ENCODE measurements at places on chromosomes 7 and 10.

DNA sequence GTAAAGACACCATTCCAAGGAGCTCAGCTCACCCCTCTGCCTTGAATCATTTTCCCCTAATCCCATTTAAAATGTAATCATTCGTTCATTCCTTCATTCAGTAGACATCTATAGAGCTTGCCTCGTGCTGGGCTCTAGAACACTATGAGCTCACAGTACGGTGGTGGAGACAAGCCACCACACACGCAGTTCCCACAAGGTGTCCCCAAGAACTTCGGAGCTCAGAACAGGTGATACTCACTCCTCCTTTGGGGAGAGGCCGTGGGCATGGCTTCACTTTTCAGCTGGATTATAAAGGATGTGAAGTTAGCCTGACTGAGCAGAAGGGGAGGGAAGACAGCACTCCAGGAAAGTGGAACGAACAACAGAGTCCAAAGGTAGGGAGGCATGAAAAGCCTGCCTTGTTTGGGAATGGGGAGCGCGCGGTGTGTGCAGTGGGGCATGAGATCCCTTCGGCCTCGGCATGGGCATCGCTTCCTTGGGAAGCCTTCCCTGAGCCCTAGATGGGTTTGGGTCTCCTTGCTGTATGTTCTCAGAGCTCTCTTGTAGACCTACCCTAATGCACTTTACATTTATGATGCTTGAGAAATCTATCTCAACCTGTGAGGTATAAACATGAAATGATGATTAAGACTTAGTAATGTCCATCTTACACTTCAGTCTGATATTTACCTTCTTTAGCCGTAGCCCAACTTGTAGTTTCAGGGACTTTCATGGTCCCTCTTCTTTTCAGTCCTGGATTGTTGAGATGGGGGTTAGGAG lies 809 bp upstream of the OGA start:
- DNase-seq = no peak

DNA sequence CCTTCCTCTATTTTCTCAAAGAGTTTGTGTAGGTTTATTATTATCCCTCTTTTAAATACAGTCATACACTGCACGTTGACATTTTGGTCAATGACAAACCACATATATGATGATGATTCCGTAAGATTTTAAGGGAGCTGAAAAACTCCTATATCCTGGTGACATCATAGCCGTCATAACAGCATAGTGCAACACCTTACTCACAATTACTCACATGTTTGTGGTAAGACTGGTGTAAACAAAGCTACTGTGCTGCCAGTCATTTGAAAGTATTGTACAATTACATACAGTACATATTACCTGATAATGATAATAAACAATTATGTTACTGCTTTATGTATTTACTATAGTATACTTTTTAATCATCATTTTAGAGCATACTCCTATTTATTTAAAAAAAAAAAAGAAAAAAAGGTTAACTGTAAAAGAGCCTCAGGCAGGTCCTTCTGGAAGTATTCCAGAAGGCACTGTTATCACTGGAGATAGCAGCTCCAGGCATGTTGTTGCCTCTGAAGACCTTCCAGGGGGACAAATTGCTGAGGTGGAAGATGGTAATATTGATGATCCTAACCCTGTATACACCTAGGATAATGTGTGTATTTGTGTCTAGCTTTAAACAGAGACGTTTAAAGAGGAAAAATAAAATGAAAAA lies 123.3 kb upstream of the CDK1 start:
- DNase-seq = no peak

DNA sequence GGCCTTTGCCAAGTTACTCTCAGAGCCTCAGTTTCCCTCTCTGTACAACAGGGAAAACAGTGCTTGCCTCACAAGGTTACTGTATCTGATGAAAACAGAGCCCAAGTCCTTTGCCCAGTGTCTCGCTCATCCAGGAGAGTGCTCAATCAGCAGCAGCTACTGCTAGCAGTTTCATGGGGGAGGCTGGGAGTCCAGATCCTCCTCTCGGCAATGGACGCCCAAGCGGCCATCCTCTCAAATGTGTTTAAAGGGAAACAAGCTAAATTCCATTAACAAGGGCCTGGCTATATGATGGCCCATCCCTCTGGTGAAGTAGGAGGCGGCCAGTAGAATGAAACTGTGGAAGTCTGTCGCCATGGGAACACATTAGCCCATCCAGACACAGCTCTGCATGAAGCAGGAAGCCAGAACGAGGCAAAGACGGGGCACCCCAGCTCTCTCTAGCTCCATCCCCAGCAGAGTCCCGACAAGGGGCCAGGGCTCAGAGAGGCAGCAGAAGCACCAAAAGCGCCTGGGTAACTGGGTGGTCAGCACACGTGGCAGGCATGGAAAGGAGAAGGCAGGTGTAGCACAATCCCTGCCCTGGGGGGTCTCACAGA lies 35.2 kb downstream of the FAM53B start:
- DNase-seq = no peak

- no peak for DNase-seq
Measured at GRCh38 chr10:95221124-95221523, 27.1 kb downstream of the ACSM6 start.

DNA sequence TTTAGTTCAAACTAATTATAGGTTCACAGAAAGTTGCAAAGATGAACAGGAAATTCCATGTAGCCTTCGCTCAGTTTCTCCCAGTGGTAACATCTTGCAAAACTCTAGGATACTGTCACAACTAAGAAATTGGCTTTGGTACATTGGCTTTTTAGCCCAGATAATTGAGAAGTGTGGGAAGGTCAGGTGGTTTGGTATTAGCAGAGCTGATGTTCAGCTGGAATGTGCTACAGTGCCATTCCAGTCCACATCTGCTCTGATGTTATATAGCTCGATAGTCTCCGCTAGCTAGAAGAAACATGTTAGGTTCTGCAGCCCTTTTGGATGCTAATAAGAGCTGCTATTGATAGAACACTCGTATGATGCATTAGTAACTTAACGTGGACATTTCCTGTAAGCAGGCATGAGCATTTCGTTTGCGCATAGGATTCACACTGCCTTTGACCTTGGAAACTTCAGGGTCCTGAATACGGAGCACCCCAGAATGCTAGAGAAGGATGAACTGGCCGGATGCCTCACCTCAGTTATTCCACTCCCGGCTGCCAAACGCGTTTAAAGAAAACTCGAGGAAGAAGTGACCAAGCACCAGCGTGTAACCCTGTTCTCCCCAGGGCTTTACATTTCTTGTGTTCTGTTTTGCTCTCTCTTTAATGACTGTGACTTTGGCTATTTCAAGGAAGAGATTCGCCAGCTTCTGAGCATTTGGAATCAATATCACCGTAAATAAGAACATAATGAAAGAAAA lies 271.4 kb downstream of the GALNT17 start:
- DNase-seq = no peak

- no peak for DNase-seq
Measured at GRCh38 chr10:43227911-43228782, 38.7 kb downstream of the RASGEF1A start.

DNA sequence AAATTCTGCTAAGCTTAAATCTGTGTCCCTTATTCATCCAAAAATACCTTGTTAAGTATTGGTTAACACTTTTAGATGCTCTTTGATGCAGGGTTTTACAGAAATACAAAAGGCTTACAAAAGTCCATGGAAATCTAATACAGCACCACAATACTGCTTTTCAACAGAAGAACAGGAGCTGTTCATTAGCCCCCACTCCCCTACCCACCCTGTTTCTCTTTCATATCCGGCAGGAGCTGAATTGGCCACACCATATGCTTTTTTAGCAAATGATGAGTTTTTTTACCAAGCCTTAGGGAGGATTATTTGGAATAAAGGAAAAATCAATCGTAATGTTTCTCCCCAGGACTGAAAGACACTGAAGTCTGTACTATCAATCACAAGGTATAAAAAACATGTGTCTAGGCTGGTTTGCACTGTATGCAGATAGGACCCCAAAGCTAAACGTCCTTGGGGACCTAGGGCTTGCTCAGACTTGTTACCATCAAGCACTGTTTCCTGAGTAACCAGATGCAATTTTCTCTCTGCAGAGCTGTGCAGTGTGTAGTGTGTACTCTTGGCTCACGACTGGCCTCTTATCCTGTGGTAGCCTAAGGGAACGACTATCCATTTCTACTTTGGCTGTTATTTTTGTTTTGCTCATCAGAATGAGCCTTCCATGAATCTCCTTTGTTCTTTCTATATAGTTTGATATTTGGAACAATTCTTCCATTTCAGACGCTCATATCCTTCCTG lies 143.3 kb upstream of the LRGUK start:
- no peak for DNase-seq

- no peak for DNase-seq
Measured at GRCh38 chr10:124011464-124011863, 81.9 kb downstream of the CHST15 start.

DNA sequence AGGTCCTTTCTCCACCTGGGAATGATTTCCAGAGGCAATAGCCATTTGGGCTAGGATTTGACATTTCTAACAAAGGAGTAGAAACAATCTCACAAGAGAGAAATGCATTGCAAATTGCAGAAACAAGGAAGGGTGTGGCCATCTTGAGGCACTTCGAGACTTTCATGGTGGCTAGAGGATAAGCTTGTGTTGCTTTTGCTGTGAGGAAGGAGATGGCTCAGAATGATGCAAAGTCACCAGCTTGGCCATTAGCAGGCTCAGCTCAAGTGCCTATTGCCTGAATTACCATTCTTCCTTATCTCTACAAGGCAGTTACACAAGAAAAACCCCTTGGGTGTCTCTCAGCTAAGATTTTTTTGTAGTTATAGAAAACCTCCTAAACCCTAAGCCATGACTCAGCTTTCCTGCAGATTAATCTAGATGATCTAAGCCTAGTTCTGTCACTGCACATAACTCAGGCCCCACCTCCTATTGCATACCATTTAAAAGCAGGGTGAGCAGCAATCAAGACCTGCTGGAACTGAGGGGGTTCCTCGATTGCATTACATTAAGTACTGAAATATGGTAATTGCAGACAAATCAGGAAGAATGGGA lies 683.1 kb downstream of the NRG3 start:
- DNase-seq = no peak

GRCh38 chr10:117086546-117086945 lies 51.5 kb downstream of the VAX1 start:
- no peak for DNase-seq

DNA sequence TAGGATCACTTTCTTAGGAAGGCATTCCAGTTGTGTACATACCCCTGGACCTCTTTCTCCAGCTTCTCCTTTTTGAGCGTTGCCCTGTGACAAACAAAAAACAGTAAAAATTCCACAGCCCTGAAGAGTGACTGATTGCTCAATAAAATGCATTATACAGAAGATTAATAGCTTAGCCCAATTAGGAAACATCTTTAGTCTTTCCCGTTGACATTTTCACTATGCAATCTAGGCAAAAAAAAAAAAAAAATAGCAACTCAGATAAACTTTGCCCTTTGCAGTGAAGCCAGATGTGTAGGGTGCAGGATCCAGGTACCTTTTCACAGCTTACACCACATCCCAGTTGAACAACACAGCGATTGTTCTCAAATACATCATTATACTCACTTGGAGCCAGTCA lies 17.9 kb downstream of the COL28A1 start:
- no peak for DNase-seq

Measured in T-helper 2 cell (primary cell).